ENCODE measurements at places on chromosomes 7 and 10. TPM values are rescaled to one million over a fixed set of nuclear protein-coding genes. Genes with fewer than 3 reads are reported as not detected.

DNA sequence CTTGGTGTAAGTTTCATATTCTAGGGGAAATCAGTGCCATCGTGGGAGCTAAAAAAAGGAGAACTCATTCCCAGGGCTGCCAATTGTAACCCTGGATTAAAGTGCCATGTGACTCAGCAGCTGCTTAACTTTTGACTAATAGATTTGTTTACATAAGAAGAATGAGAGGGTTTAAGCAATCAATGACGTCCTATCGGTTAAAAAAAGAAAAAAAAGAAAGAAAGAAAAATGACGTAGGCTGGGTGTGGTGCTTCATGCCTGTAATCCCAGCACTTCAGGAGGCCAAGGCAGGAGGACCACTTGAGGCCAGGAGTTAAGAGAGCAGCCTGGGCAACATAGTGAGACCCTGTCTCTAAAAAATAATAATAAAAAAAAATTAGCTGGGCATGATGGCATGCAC lies 116.2 kb upstream of the AFAP1L2 start:
- no peak for DNase-seq

ANKRD61 gene
- 1.0 TPM for polyA plus RNA-seq

- no peak for DNase-seq
Observed at GRCh38 chr10:16519250-16519907, 2.3 kb downstream of the C1QL3 start.

PRLHR gene
- polyA plus RNA-seq = not detected

OR2A5 gene
- not detected for polyA plus RNA-seq

GSTO2 gene
- polyA plus RNA-seq = 0.99 TPM

GPR37 gene
- 17.8 TPM for polyA plus RNA-seq

DNA sequence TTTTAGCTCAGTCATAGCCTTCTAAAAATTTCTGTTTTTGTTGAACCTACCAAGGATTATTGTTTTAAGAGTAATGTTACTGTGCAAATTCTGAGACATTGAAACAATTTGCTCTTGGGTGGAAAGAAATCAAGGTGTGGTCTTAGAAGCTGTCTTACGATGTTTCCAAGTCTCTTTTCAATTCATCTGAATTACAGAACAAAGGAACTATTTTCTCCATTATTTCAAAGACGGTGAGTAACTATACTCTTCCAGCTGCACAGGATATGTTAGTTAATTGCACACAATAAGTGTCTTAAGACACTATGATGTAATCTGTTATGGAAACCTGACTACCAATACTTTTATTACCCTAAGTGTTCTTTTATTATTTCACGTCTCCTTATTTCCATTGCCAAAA lies 106.8 kb upstream of the POM121L12 start:
- no peak for DNase-seq

Measured in forelimb muscle (tissue), 1 donor.